ENCODE measurements at places on chromosomes 12 and 14.

DNA sequence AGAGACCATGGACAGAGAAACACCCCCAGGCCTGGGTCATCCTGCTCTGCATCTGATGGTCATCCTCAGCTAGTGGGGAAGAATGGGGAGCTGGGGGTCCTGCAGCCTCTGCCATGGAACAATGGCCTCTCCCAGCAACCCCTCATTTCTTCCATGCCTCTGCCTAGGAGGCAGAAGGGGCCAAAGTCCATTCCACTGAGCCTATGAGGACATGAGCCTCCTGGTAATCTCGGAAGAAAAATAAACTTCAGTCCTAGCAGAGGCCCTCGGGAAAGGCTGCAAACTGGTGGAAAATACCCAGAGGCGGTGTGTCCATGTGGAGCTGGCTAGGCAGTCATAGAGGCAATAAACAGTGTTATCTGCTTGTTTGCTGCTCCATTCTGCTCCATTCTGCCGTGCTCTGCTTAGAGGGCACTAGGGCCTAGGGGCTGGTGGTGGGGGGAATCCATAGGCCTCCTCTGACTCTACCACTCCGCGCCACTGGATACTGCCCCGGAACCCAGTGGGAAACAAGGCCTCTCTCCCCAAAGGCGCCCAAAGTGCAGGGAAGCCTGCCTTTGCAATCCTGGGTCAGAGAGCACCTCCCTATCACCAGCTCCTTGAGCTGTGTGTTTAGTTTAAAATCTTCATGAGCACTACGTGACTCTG is 4.5 kb downstream of the PGF start:
- no peak for DNase-seq

- no peak for DNase-seq
These were observed 372.5 kb downstream of the ADAMTS20 start for GRCh38 chr12:43179486-43179885.

- no peak for DNase-seq
These were observed 53.7 kb downstream of the PPFIBP1 start for GRCh38 chr12:27577688-27578087.

GRCh38 chr14:93970965-93971634 is 5.3 kb downstream of the ASB2 start:
- no peak for DNase-seq

- no peak for DNase-seq
These were observed 21.3 kb upstream of the ZFP36L1 start for GRCh38 chr14:68814238-68814538.

GRCh38 chr14:103928011-103928890 is at the start of gene TDRD9:
TDRD9 (plus strand) TSS chr14:103928456; CDS start chr14:103928510, 54 bp downstream.
- DNase-seq: no peak

GRCh38 chr12:95593266-95593871 is 42.1 kb upstream of the USP44 start:
- no peak for DNase-seq

DNA sequence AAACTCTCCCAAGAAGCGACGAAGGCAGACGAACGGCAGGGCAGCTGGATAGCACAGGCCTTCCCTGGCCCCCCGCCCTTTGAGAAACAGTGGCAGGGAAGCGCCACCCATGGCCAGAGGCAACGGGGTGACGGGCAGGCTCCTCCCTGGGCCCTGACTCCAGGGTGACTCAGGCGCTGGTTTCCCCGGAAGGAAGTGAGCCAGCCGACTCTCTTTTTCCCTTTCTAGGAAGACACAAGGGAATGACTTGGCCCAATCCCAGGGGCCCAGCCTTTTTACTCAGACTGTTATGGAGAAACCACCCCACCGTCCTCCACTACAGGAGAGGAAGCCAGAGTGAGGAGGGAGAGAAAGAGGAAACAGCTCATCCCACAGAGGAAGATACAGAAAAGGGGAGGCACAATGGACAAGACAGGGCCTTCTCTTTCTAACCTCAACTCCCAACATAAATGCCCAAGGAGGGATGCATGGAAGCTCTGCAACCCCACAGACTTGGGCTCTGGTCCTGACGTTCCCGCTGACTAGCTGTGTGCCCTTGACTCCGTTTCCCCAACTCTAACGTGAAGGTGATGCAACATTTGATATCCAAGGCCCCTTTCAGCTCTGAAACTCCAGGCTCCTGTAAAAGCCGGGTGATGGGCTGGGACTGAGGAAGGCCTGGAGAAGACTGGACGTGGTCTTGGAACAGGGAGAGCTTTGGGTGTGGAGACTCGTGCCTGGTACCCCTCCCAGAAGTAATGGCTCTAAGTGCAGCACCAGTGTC is 27.9 kb downstream of the ACTN1 start:
- DNase-seq: no peak

DNA sequence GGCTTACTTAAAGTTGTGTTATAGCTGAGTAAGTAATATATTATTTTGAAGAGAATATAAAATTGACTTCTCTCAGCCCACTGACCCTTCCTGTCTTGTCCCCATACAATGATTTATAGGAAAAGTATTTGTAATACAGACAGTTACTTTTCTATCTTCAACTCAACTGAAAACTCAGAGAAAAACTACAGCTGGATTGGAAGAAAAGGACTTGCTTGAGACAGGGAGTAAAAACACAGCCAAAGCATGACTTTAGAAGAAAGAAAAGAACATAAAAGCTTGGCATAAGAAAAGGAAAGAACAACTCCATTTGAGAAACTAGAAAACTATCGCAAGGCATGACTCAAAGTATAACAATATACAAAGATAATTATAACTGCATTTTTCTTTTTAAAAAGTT is 57.5 kb downstream of the MSRB3 start:
- no peak for DNase-seq

DNA sequence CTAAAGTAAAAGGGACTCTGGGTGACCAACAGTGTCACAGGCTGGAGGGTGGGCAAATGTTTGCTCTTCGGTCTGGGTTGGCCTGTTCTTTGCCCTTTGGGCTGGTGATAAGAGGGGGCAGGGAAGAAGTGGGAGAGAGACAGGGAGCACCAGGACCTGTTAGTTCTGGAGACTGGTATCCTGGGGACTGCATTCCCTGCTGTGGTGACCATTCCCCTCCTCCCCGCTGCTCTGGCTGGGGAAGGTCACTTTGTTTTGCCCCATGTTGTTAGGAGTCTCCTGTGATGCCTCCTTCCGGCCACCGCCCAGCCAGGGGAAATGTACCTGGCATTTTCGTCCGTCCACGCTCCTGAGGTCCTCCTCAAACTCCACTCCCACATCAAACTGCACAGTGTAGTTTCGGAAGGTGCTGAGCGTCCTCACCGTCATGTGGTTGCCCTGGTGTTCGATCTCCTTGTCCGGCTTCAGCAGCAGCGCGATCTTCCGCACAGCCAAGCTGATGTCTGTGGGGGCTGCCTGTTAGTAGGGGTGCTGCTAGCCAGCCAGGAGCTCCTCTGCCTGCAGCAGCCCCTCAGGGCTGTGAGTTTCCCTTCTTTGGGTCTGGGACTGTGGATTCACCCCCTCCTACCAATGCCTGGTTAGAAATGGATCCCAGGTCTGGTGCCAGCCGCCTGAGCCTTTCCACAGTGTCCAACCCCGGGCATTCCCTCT is 618 bp downstream of the RBP5 start:
- no peak for DNase-seq

DNA sequence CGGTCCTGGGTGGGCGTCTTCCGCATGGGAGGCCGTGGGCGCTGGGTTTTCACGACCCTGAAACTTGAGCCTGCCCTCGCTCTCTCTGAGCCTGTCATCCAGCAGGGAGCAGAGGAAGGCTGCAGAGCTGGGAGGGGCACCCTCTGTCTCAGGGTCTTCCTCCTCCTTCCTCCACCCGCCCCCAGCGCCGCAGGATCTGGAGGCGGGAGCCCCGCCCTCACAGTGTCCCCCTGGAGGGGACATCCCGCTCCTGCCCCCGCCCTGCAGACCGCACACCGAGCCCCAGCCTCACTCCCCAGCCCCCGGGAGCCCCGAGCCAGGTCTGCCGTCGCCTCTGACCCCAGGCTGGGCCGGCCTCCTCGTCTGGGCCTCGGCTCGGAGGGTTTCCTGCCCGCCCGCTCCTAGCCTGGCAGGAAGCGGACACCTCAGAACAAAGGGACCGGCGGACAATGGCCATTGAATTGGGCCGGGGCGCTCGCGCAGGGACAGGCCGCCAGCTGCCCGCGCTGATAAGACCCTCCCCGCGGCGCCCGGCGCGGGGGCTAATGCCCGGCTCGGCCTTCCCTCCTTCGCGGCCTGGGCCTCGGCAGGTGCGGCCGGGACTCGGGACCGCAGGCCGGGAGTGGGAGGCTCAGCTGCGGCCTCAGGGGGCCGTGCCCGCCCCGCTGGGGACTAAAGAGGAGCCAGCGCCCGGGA is 15.3 kb upstream of the NUDT14 start:
- no peak for DNase-seq

DNA sequence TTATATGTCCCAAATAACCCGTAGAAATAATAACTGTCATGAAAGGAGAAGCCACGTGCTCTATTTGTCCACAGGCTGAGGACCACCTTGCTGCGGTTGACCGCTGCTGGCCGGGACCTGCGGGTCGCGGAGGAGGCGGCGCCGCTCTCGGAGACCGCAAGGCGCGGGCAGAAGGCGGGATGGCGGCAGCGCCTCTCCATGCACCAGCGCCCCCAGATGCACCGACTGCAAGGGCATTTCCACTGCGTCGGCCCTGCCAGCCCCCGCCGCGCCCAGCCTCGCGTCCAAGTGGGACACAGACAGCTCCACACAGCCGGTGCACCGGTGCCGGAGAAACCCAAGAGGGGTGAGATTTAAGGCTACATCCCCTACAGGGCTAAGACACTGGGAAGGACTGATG is 21.0 kb downstream of the RPGRIP1 start:
- DNase-seq: no peak

DNA sequence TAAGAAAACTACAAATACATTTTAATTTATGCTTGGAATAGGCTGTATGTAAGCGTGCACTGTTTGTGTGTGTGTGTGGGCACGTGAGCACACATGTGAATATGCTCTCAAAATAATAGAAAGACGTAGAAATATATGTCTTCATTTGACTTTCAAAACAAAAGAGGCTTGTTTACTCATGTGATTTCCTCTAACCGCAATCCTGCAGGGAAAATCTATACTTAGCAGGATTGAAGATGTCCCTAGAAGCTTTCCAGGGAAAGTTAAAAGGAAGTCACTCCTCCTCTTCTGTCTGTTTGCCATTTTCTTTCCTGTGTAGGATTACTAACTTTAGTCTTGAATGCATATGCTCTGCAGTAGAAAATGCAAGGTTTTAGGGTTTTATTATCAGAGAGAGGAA is 404.7 kb downstream of the MDGA2 start:
- DNase-seq: no peak

GRCh38 chr14:49428076-49428475 is 158.1 kb downstream of the RPS29 start:
- no peak for DNase-seq

GRCh38 chr14:96270565-96271420 is 14.8 kb downstream of the BDKRB1 start:
- no peak for DNase-seq

DNA sequence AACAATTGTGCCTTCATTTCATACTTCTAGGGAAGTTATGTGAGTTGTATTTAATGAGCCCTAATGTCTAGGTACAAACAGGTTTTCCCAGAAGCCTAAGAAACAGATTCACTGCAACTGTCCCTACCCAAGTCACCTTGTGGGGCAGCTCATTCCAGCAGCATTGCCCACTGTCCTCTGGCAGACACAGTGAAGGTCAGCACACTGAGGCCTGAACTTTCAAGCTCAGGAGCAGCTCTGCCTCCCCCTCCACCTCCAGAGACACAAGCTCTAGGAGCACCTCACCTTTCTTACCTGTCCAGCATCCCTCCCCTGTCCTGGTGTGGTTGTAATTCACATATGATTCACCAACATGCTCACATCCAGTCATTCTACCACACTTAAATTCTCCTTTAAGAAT is 15.7 kb downstream of the UBE3B start:
- DNase-seq: no peak

DNA sequence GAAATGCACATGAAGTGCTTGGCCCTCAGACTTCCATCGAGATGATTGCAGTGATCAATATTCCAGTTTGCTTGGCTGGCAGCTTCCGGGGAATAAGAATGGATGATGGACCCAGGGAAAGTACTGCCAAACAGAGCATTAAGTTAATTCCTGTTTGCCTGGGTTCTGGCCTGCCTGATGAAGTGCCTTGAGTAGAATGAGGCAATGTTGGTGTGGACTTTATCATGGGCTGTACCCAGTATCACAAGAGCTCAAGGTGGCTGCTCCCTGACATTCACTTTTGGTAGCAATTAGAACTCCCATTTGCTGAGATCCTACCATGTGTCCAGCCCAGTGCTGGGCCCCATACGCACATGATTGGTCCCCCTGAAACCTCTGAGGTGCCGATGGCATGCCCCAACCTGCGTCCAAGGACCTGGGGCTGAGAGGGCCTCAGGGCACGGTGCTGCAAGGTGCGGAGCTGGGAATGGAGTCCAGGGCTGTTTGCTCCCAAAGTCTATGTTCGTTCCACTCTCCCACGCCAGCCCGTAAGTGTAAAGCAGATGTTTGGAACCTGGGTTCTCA is 80.7 kb downstream of the SLC25A47 start:
- DNase-seq: no peak

DNA sequence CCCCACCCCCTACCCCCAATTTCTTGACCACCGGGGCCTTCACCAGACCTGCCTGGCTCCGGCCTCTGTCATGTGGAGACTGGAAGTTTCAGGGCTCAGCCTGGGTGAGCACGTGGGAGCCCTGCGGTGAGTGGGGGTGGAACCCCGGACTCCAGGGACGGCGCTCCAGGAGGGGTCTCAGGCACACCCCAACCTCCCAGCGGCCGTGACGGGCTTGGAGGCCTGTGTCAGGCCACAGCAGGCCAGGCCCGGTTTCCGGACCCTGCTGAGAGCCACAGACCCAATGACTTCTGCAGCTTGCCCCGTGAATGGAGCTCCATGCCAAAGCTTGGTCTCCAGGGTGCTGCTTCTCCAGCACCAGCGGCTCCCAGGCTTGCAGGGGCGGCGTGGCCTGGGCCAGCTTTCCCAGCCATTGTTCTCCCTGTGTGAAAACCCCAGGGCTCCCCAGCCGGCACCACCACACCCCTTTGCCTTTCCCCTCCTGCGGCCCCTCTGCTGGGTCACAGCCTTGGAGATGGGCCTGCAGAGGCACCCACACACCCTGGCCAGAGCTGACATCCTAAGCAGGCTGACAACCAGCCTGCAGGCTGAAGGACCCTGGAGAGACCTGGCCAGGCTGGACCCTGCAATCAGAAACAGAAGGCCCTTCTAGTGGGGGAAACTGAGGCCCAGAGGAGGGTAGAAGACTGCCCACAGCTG is 186.2 kb upstream of the C14orf180 start:
- no peak for DNase-seq

- no peak for DNase-seq
These were observed 32.1 kb downstream of the RPH3A start for GRCh38 chr12:112823582-112824149.

GRCh38 chr12:132170094-132170636 is 25.9 kb downstream of the NOC4L start:
- DNase-seq: no peak

DNA sequence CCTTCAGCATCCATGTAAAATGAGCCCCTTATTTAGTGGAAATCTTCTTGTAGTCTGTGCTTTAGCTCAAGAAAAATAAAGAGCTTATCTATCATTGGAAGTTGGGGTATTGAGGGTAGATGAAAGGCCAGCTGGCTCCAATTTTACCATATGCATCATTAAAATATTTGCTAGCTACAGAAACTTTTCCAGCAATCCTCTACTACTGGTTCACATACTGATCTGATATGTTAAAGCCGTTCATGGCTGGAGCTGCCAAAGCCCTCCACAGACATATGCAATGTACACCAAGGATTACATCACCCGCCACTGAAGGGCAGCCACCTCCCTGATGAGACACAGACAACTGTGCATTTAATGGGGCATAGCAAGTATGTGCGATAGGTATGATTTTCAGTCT is 1205.3 kb downstream of the GALC start:
- DNase-seq: no peak

Data from COR-L47 (cell line).